ENCODE measurements at places on chromosomes 12 and 14.

DNA sequence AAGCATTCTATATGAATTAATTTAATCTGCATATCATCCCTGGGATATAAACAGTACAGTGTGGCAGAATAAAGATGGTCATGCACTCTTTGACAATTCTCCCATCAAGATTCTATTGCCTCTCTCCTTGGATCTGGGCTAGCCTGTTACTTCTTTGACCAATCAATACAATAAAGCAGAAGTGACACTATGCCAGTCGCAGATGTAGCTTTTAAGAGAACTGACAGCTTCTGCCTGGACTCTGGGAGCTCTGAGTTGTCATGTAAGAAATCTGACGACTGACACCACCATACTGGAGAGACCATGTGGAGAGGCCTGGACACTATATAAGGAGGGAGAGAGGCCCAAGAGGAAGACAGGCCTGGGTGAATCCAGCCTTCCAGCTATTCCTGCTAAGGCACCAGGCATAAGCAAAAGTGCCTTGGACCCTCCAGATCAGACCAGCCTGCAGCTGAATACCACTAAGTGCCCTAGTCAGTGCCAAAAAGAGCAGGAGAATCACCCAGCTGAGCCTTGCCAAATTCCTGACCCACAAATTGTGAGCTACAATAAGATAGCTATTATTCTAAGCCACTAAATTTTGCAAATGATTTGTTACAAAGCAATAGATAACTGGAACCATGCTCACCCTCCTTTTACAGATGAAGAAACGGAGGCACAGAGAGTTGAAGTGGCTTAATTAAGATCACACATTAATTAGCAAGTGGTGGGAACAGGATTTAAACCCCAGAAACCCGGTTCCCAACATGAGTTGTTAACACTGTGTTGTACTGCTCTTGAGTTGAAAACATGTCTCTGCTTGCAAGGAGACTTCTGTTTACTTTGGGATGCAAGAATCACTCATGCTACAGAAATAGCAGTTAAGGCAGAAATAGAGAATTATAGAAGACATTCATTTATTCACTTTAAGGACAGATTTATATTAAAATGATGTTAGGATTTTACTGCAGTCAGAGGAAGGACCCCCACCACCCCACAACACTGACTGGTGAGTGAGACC is 84.6 kb downstream of the RIN3 start:
- no peak for DNase-seq

- no peak for DNase-seq
These were observed 91.1 kb upstream of the BCL11B start for GRCh38 chr14:99363051-99363450.

DNA sequence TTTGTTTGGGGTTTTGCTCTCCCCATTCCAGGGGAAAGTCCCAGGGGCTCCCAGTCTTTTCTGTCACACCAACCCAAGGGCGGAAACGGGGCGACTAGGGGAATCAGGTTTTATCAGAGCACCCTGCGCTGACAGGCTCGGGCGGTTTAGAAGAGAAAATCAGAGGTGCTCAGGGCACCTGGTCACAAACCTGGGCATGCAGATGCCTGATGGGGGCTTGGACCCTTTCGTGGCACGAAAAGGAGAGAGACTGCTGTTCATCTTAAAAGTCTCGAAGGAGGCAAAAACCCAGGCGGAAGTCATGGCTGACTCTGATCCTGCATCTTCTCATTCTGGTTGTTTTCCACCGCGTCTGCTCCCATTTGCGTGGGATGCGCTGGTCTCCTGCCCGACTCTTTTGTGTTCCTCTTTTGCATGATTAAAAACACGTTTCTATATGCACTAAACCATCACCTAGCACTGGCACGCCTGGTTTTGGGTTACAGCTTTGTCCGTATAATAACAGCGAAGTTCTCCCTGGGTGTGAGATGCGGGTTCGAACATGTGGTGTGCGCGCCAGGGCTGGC is 13.2 kb downstream of the OTX2 start:
- no peak for DNase-seq

DNA sequence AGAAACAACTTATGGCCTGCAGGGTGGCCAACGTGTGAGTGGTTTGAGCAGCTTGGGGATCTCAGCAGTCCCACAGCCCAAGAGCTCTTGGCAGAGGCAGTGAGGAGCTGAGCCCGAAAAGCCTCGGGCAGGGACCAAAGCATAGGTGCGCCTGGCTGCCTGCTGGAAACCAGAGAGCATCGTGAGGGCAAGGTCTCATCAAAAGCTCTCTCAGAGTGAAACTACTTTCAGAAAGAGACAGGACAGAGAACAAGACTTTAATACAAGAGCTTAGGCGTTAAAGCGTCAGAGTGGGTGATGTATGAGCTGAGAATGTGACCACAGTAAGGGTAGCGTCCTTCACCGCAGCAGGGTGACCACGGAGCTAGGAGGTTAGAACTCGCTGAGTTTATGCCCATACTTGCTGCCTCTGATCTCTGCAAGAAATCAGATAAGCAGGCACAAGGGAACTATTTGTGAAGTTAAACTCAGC is 30.8 kb downstream of the LGMN start:
- DNase-seq, result no peak

- no peak for DNase-seq
These were observed 63.7 kb upstream of the MANSC4 start for GRCh38 chr12:27843714-27844245.

- no peak for DNase-seq
These were observed 11.5 kb downstream of the CBLN3 start for GRCh38 chr14:24417832-24418491.

DNA sequence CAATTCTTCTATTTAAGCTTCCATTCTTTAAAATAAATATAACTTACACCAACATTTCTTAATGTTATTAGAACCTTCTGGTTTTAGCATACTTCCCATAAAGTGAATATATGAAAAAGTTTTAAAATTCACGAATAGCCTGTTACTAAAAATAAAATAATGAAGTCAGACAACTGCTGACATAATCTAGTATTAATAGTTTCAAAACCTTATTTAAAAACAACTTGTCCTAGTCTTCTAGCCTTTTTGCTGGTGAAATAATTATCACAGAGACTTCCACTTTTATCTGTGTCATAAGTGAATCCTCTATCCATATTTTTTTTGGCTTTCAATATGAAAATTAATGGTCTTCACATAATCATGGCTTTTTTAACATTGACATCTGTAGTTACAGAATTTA is 93.8 kb upstream of the MON2 start:
- no peak for DNase-seq

- DNase-seq, result no peak
These were observed 23.4 kb downstream of the DUSP16 start for GRCh38 chr12:12539028-12539810.

DNA sequence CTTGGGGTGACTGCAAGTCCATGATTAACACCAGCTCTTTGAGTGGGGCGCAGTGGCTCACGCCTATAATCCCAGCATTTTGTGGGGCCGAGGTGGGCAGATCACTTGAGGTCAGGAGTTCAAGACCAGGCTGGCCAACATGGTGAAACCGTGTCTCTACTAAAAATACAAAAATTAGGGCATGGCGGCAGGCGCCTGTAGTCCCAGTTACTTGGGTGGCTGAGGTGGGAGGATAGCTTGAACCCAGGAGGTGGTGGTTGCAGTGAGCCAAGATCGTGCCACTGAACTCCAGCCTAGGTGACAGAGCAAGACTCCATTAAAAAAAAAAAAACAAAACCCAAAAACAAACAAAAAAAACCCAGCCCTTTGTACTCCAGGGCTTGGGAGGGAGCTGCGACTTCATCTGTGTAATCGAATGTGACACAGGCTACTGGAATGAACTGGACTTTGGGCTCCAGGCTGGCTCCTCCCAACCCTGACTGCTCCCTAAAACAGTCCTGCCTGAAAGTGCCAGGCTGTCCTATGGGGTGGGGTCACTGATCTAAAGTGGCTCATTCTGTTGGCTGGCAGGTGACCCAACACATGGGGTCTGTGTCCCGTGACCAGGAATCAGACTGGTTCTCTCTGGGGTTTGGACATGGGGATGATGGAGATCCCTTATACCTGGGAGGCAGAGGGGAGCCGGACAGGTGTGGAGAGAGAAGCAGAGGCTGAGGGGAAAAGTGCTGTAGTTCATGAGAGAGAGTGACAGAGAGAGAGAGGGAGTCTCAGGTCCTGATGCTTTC is 9.3 kb upstream of the C12orf43 start:
- no peak for DNase-seq

- DNase-seq, result no peak
These were observed 58.8 kb downstream of the PPP2R5C start for GRCh38 chr14:101820283-101820798.

- DNase-seq, result no peak
These were observed 6.0 kb upstream of the CSAD start for GRCh38 chr12:53186745-53187144.

Measured in tibial artery (tissue), 4 donors.